Sigmoid colon (tissue), 7 donors: ENCODE measurements at places on chromosomes 13 and 19.

- no peak overlapping the region for H3K4me3 ChIP-seq
- H3K27me3 ChIP-seq = no peaks in the 10 kb centered on the region
- no peaks in the 10 kb centered on the region for H3K36me3 ChIP-seq
- DNase-seq = no peak
Observed at GRCh38 chr13:40399756-40400155, 266.7 kb downstream of the FOXO1 start.

DNA sequence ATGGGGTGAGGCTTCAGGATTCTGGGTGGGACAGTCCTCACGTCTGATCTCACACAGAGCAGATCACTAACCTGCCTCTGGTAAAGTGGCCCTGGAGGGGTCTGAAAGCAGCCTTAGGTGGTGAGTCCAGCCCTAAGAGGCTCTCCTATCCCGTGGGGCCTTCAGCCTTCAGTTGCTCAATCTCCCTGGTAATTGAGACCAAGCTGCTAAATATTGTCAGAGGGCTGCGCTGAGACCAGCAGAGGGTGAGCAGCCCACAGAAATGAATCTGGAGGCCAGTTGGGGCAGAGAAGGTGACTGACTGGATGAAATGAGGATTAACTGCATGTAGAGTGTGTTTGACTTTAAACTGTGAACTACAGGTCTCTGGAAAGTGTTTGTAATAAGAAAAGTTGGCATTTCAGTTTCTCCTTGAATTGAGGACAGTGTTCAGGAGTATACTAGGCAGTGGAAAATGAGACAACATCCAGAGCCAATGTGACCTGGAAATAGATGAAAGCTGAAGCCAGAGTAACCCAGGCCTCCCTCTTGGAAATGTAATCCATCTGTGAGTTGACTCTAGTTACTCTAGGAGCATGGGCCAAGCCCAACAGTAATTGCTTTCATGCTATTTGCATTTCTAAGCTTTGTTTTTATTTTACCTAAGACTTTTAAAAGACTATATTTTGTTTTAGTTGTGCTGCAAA, 14.3 kb upstream of the HSPH1 start:
- H3K36me3 ChIP-seq = no peaks in the 10 kb centered on the region
- H3K4me1 ChIP-seq = no peaks in the 10 kb centered on the region
- no peak overlapping the region for H3K4me3 ChIP-seq
- no peaks in the 10 kb centered on the region for H3K27me3 ChIP-seq
- DNase-seq = no peak

GRCh38 chr19:16951529-16951928, 62.7 kb downstream of the F2RL3 start:
- no peaks in the 10 kb centered on the region for H3K4me1 ChIP-seq
- no peak overlapping the region for H3K27ac ChIP-seq
- no peak overlapping the region for H3K4me3 ChIP-seq
- H3K36me3 ChIP-seq = no peaks in the 10 kb centered on the region
- DNase-seq = no peak
- no peaks in the 10 kb centered on the region for H3K27me3 ChIP-seq

- DNase-seq = peak; percentile 96
- peaks cover 40% of the 10 kb centered on the region for H3K4me1 ChIP-seq
- peaks cover 12% of the 10 kb centered on the region for H3K36me3 ChIP-seq
- no peak overlapping the region for H3K4me3 ChIP-seq
Observed at GRCh38 chr19:39397360-39398296, 6.5 kb downstream of the MED29 start.

DNA sequence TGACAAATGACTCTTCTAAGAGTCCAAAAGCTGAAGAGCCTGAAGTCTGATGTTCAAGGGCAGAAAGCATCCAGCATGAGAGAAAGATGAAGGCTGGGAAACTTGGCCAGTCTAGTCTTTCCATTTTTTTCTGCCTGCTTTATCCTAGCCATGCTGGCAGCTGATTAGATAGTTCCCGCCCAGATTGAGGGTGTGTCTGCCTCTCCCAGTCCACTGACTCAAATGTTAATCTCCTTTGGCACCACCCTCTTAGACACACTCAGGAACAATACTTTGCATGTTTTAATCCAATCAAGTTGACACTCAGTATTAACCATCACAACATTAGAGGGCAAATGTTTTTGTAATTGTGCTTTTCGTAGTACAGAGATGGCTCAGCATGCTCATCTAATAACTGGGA, 267.5 kb upstream of the KLHL1 start:
- no peak for DNase-seq
- no peaks in the 10 kb centered on the region for H3K27me3 ChIP-seq
- no peak overlapping the region for H3K4me3 ChIP-seq
- H3K4me1 ChIP-seq = no peaks in the 10 kb centered on the region
- H3K27ac ChIP-seq = no peak overlapping the region

GRCh38 chr13:27012482-27013197, 159.0 kb downstream of the USP12 start:
- no peaks in the 10 kb centered on the region for H3K36me3 ChIP-seq
- DNase-seq = no peak

- peak overlapping the region; percentile 98 for H3K27ac ChIP-seq
- no peak for DNase-seq
- H3K4me1 ChIP-seq = peaks cover 39% of the 10 kb centered on the region
- H3K27me3 ChIP-seq = no peaks in the 10 kb centered on the region
- H3K4me3 ChIP-seq = peak overlapping the region; percentile 52
Observed at GRCh38 chr19:54449701-54450069, 686 bp downstream of the LENG8 start.
